Upper lobe of right lung (tissue), 1 donor: ENCODE measurements at places on chromosomes 5 and 9.

DNA sequence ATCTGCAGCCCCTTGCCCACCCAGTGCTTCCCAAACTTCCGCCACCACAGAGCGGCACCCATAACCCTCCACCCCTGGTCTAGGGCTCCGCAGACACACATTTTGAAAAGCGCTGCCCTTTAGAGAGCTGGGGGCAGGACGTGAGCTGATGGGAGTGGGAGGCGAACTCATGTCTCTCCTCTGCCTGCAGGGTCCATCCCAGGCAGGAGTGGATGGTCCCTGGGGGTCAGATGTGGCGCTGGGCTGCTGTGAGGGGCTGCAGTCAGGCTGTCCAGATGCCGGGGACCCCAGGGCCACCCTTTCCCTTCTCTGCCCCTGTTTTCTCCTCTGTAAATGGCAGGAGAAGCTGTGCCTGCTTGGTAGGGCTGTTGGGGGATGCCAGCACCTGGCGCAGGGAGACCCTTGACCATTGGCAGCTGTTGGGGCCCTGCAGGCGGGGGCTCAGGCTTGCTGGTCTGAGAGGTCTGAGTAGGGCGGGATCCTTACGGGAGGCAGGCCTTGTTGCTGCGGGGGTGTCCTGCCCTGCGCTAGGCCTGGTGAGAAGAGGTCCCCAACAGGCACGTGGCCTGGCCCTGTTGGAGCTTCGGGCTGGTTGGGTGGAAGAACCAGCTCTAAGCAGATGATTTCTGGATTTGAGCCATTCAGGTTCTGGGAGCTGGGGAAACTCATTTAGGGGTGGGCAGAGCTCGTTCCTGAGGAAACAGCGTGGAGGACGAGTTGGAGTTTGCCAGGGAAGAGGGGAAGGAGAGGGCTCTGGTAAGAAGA is 10.3 kb upstream of the RNU6ATAC start:
- DNase-seq = peak; percentile 60

DNA sequence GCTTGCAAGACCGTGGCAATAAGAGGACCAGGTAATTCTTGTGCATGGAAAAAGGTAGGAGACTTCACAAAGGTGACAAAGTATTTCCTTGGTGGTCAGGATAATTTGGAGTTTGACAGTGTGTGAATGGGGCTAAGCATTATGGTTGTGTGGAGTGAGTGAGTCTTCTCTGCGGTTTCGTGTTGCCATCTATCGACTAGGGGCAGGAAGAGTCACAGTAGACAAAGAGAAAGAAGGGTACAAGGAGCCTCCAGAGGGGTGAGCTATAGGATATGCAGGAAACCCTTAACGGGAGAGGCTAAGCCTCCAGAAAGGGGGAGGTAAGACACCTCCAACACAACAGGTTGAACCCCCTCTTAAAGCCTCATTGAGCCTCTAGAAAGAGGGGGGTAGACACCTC is 64.0 kb upstream of the RANBP6 start:
- DNase-seq = no peak

- no peak for DNase-seq
These were observed 3.0 kb upstream of the C1QTNF3 start for GRCh38 chr5:34045996-34046395.

DNA sequence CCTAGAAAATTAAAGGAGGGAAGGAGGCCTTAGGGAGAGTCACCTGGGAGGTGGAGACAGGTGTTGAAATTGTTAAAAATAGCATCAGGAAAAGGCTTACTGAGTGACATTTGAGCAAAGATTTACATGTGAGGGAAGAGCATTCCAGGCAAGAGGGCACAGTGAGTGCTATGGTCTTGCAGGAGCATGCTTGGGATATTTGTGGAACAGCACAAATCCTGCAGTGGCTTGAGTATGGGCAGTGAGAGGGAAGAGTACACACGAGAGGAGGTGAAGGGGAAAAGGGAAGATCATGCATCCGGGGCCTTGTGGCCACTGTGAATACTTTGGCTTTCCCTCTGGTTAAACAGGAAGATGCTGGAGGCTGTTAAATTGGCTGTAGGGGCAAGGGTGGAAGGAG is 36.6 kb downstream of the ACER2 start:
- DNase-seq = no peak

DNA sequence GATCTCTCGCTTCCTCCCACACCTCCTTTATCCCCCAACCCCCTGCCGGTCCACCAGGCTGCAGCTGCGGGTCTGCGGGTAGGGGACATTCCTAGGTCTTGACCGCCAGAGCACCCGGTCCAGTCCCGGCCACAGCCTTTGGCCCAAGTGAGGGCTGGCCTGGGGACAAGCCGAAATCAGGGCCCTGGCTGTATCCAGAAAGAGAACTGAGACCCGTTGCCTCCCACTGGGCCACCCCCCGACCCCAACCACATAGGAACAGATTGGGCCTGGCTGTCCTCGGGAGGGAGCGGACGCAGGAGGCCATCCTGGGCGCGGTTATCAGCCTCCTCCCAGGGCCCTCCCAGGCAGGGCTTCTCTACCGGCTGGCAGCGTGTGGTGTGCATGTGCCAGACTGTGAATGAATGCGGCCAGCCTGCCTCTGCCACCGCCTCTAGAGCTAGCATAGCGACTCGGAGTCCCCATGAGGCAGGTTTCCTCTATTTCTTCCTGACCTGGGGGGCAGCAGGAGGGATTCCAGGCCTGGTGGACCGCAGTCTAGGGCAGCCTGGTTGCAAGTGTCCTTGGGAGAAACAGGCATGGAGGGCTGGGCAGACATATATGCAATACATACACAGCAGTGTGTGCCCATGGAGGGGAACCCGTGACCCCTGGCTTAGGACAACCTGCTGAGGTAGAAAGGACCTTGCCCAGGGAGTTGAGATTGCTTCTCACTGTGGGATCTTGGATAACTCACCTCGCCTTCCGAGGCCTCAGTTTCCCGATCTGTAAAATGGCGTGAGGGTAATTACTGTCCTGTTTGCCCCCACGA is 1.2 kb downstream of the N4BP3 start:
- DNase-seq = no peak

GRCh38 chr5:1698589-1699316 is 100.9 kb downstream of the MRPL36 start:
- no peak for DNase-seq

GRCh38 chr9:120539951-120540350 is 40.0 kb downstream of the CDK5RAP2 start:
- no peak for DNase-seq

DNA sequence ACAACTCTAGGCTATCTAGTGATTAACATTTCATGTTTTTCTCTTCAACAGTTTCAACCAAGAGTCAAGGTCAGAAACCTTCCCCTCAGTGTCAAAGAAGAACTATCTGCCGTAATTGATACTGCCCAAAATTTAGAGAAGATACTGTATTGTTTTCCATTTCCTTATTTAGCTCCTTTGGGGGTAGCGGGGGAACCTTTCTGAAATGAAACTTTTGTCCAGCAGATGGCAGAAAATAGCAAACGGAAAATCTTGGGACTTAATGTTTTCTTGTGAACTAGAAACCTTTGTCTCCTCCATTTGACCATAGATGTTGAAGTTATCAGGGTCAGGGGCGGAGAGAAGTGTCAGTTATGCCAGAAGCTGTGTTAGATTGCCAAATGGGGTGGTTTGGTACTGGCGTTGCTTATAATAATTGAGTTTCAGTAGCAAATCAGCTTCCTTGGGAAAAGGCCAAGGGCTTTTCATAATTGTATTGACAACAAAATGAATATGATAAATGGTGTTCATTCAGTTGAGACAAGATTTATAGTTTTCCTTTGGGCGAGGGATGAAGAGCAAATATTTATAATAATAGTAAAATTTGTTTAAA is 101.7 kb upstream of the TLX3 start:
- no peak for DNase-seq

- no peak for DNase-seq
These were observed 6.4 kb upstream of the FCHO2 start for GRCh38 chr5:72949481-72949880.

DNA sequence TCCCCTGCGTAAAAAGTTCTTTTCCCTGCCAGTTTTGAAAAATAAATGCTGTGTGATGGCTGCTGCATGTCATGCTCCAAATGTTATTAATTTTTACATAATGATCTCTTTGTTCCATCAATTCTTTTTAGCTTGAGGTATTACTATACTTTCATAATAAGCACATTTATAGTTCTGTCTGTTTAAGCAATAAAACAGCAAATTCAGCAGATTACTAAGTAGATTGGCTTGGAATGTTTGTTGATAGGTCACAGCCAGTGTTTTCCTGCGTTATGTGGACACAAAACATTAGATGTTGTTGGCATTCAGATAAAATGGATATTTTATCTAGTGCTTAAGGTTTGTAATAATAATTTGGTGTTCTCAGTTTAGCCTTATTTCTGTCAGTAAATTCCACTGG is 242.0 kb downstream of the KDM4C start:
- DNase-seq = no peak

- DNase-seq = peak; percentile 80
These were observed 31.0 kb downstream of the GOLGA2 start for GRCh38 chr9:128244837-128245231.

DNA sequence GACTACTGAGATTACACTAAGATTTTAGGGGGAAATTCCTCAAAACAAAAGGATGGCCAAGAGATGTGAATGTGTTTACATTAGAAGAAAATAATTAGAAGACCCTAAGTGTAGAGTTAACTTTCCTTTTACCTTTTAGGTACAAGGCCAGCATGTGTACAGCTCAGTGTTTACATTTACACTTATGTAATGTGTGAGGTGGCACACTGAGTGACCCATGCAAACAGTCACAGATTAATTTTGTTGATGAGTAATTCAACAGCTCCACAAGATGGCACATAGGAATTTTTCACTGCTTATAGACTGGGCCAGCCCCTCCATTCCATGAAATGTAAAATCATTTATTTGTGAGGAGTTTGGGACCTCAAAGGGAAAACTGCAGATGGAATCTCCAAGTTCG is 90.1 kb upstream of the SLC12A2 start:
- no peak for DNase-seq

DNA sequence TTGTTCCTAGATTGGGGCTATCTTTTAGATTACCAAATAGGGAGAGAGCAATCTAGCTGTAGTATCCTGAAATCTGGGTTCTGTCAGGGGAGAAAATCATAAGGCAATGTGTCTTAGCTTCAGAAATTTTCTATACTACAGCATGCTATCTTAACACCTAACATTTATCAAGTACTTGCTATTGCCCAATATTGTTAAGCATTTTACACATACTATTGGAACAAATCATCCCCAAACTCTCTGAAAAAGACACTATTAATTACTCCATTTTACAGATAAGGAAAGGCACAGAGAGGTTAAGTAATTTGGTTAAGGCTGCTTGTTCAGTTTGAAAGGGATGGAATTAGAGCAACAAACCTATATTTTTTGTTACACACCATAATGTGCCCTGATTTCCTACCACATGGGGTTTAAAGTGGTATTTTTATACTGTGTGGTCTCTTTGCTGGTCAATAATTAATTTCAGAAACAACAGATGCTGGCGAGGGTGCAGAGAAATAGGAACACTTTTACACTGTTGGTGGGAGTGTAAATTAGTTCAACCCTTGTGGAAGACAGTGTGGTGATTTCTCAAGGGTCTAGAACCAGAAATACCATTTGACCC is 57.2 kb upstream of the RIC1 start:
- DNase-seq = no peak

DNA sequence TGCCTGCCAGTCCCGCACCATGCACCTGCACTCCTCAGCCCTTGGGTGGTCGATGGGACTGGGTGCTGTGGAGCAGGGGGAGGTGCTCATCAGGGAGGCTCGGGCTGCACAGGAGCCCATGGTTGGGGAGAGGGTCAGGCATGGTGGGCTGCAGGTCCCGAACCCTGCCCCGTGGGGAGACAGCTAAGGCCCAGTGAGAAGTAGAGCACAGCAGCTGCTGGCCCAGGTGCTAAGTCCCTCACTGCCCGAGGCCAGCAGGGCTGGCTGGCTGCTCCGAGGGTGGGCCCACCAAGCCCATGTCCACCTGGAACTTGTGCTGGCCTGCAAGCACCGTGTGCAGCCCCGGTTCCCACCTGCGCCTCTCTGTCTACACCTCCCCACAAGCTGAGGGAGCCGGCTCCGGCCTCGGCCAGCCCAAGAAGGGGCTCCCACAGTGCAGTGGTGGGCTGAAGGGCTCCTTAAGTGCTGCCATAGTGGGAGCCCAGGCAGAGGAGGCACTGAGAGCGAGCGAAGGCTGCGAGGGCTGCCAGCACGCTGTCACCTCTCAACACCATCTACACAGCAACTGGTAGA is 88.5 kb upstream of the ELAVL2 start:
- no peak for DNase-seq

DNA sequence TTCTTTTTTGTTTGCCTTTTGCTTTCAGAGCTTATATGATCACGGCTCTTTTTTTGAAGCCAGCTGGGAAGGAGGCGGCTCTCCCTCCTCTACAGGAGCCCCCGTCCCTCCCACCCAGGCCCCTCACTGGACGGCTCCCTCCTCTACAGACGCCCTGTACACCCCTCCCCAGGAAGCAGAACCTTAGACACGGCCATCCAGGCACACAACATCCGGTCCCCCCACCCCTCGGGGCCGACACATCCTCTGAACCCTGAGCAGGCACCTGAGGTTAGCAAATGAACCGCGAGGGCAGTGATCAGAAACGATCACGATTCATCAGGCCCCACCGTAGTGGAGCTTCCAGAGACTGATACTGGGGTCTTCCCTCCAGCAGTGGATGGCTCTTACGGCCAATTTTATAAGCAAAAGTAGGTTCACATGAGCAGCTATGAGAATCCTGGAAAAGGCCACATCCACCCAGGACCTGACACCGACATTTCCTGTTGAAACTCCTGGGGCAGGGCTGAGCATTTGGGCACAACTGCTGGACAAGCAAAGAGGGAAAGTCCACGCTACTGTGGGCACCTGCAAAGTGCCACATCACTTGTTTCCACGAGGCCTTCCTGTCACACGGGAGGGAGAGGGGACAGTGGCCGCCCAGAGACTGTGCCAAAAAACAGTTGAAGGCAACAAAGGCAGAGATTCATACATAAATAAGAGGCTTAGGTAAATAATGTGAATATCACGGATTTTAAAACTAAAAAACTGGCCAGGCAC is 78.9 kb downstream of the SEMA4D start:
- no peak for DNase-seq

GRCh38 chr5:173719731-173720082 is 103.3 kb upstream of the BOD1 start:
- no peak for DNase-seq

DNA sequence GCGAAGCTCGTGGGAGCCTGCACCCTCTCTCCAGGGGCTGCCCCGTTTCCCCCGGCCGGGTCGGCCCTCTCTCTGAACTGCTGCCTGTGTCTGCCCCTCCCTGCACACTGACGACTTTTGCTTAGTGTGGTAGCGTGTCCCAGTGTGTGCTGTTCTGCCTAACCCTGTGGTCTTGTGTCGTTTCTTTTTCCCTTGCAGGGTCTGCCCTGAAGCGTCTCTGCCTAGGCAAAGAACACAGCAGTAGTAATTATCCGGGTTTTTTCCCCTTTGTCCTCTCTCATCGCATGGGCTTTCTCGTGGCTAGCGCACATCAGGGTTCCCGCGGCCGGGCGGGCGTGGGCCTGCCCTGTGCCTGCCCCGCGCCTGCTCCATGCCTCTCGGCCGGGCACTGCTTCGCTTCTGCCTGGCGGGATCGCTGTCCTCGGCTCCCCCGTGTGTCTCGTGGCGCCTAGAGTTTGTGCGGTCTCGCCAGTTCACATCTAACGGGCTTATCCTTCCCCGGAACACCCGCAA is 122.7 kb downstream of the WNK2 start:
- no peak for DNase-seq

GRCh38 chr5:86760661-86761060 is 142.9 kb downstream of the COX7C start:
- no peak for DNase-seq
